ENCODE measurements at places on chromosomes 13 and 19. TPM values are rescaled to one million over a fixed set of nuclear protein-coding genes. Genes with fewer than 3 reads are reported as not detected.

DNA sequence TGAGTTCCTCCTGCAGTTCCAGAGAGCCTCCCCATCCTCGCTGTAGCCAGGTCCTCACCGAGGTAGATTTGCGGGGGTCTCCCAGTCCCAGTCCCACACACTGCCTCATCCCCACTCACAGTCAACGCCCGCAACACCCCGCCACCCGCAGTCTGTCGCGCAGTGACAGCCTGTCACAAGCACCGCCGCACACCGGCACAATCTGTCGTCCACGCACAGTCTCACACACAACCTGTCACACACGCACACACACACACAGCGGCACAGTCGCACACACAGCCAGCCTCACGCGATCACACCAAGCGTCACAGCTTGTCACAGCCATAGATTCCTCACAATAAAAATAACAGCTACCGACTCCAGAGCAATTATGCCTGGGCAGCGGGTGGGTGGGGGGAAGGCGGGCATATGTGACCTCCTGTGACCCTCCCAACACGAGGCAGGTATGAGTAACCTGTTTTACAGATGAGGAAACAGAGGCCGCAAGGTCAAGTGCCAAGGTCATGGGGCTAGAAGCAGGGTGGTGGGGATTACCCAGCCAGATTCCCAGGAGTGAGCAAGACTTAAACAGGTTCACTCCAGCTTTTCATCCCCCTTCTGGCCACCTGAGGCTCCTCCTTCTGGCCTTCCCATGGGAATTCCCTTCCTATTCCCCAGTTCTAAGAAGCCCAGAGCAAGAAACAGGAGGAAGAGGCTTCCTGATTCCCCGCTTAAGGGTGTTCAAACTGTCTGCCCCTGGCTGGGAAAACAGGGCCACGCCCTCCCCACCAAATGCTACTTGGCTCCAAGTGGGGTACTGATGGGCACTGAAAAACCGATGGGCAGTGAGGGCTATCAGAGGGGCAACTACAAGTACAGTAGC lies 13.9 kb downstream of the NFIX start:
- H3K36me3 ChIP-seq = no peaks in the 10 kb centered on the region
- DNase-seq = no peak
- H3K4me3 ChIP-seq = no peak overlapping the region
- peak overlapping the region; percentile 64 for H3K27ac ChIP-seq
- peaks cover 78% of the 10 kb centered on the region for H3K4me1 ChIP-seq

GRCh38 chr13:50969691-50970090 lies 60.1 kb downstream of the RNASEH2B start:
- DNase-seq = no peak
- H3K4me1 ChIP-seq = no peaks in the 10 kb centered on the region
- H3K27ac ChIP-seq = no peak overlapping the region
- H3K36me3 ChIP-seq = peaks cover 16% of the 10 kb centered on the region
- H3K4me3 ChIP-seq = no peak overlapping the region

GRCh38 chr19:1263188-1263587 lies 5.9 kb upstream of the CIRBP start:
- H3K4me1 ChIP-seq = peaks cover 71% of the 10 kb centered on the region
- H3K27ac ChIP-seq = peak overlapping the region; percentile 95
- no peaks in the 10 kb centered on the region for H3K27me3 ChIP-seq
- no peak overlapping the region for H3K4me3 ChIP-seq
- H3K36me3 ChIP-seq = peaks cover 2% of the 10 kb centered on the region
- no peak for DNase-seq

DNA sequence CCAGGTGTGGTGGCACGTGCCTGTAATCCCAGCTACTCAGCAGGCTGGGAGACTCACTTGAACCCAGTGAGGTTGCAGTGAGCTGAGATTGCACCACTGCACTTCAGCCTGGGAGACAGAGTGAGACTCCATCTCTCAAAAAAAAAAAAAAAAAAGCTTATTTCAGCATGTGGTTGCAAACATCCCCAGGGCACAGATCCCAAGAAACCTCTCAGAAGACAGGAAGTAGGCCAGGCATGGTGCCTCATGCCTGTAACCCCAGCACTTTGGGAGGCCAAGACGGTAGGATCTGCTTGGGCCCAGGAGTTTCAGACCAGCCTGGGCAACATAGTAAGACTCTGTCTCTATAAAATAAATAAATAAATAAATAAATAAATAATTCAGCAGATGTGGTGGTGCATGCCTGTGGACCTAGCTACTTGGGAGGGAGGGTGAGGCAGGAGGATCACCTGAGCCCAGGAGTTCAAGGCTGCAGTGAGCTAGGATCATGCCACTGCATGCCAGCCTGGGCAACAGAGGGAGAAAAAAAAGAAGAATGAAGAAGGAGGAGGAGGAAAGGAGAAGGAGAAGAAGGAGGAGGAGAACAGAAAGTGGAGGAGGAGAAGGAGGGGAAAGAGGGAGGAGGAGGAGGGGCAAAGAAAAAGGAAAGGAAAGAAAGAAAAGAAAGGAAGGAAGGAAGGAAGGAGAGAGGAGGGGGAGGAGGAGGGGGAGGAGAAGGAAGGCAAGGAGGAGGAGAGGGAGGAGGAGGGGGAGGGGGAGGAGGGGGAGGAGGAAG lies 4.3 kb upstream of the LRRC8E start:
- peaks cover 14% of the 10 kb centered on the region for H3K27me3 ChIP-seq
- H3K27ac ChIP-seq = no peak overlapping the region
- no peak overlapping the region for H3K4me3 ChIP-seq
- peaks cover 7% of the 10 kb centered on the region for H3K4me1 ChIP-seq
- no peaks in the 10 kb centered on the region for H3K36me3 ChIP-seq

- H3K27ac ChIP-seq = peak overlapping the region; percentile 24
- H3K4me3 ChIP-seq = no peak overlapping the region
Observed at GRCh38 chr19:44720945-44721344, 22.0 kb downstream of the CEACAM16 start.

The LIM2 gene
- not detected for total RNA-seq

Data from upper lobe of right lung (tissue), 1 donor.